Hippocampal formation (tissue), 2 donors: ENCODE measurements at places on chromosomes 16 and 17.

- DNase-seq = peak; percentile 77
Observed at GRCh38 chr17:62705778-62706597, 78.5 kb downstream of the MRC2 start.

- DNase-seq = peak; percentile 32
Observed at GRCh38 chr16:10827691-10828341, 9.2 kb upstream of the TVP23A start.

DNA sequence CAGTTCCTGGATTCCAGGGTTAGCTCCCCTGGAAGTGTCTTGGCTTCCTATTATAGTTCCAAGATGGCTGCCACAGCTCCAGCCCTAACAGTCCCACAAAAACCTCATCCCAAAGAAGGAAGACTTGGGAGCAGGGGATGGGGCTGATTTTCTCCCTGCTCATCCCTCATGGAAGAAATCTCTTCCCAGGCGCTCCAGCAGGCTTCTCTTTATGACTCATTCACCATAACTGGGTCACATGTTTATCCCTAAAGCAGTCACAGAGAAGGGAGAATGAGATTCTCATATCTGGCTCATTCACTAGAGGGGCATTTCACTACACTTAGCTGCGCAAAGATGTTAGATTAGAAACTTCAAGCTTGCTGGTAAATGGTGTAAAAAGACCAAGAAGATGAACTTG, 206.5 kb upstream of the IRX3 start:
- no peak for DNase-seq

- peak; percentile 41 for DNase-seq
Observed at GRCh38 chr17:64357191-64357981, 33.3 kb downstream of the PECAM1 start.

DNA sequence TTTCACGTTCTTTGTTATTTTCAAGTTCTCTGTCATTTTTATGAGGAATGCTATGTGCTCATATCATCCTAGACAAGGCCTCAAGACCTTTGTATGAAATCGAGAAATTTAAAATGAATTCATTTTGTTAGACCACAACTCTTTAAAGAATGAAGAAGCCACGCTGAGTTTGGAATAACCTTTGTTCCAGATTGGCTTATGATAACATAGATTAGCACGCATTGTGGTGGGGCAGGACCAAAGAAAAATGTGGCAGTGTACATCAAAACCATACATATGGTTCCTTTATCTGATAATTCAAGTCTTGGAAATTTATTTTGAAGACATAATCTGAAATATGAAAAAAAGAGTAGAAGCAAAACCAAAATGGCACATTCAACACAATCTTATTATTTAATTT, 2.2 kb downstream of the HSD17B2 start:
- no peak for DNase-seq
